Fibroblast of skin of left quadriceps (primary cell): ENCODE measurements at places on chromosomes 11 and 22.

DNA sequence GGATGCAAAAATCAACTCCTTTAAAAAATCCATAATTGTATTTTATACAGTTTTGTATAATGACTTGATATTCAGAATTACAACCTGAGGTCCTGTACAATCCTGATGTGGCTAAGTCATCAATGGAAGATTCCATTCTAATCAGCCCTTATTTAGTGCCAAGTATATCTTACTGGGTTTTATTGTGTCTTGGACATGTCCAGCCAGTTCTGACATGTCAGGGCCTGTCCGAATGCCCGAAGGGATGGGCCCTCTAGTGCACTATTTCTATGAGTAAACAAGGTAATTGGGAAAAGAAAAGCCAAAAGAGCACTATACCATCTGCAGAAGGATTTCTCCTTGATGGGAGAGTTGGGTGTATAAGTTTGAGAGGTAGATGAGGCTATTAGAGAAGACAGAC is 412.9 kb downstream of the METTL15 start:
- no peak for DNase-seq

DNA sequence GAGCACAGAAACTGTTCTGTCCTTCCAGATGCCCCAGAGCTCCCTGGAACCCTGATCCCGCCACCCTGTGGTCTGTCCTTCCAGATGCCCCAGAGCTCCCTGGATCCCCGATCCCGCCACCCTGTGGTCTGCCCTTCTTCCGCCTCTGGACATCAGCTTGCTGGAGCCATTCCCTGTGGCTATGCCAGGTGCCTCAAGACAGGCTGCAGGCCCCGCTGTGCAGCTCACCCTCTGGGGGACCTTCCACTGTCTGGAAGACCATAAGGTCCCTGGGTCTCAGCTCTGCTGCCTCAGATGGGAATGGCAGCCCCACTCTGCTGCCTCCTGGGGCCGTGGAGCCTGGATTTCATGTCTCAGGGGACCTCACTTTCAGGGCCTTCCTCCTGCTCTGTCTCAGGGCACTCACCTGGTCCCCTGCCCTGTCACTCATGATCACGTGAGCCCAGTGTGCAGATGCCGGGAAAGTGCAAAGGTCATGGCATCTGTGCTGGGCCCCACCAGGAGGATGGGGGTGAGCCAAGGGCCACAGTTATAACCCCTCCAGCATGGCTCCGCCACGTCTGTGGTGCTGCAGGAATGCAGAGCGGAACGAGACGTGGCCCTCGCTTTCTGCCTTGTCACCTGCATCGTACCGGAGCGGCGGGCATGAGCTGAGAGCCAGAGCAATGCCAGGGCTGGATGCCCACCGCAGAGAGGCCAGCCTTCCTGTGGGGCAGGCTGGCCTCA is 1520.7 kb downstream of the BRD1 start:
- no peak for DNase-seq

- peak; percentile 10 for DNase-seq
Measured at GRCh38 chr11:82229341-82229740, 504.3 kb downstream of the FAM181B start.

- DNase-seq: no peak
Measured at GRCh38 chr11:62555464-62556107, 9.0 kb upstream of the AHNAK start.

DNA sequence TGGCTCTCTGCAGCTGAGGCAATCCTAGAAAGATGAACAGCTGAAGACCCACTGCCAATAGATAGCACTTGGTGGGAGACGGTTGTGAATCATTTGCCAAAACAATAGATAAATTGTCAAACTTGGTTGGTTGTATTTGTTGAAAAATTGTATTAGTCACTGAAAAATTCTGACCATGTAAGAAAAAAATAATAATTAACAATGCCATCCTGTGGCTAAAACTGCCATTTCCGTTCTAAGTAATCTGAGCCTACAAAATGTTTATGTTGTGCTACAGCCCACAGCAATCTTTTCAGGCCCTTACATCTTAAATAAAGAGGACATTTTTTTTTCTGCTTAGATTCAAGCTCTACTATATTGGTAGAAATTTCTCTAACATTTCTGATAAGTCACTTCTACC is 103.2 kb upstream of the ANO3 start:
- DNase-seq: no peak

DNA sequence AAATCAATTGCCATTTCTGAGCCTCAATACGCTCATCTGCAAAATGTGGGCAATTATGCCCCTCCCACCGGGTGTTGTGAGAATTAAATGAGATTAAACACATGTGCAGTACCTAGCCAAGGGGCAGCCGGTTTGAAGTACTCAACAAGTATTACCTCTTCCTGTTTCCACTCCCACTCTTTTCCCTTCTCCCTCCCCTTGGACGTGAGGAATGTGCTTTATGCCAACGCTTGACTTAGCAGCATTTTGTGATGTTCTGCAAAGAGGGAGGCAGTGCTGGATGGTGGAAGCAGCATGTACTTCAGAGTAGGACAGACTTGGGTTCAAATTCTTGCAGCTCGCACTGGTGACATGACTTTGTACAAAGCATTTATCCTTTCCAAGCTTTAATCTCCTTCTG is 306.0 kb downstream of the BUD13 start:
- no peak for DNase-seq
